ENCODE measurements at places on chromosomes 7 and 10.

- DNase-seq: no peak
Observed at GRCh38 chr7:6167004-6167551, 105.3 kb downstream of the CYTH3 start.

- DNase-seq: no peak
Observed at GRCh38 chr7:11786186-11786585, 45.8 kb downstream of the THSD7A start.

- DNase-seq: peak; percentile 27
Observed at GRCh38 chr7:123784263-123784662, 35.5 kb upstream of the WASL start.

DNA sequence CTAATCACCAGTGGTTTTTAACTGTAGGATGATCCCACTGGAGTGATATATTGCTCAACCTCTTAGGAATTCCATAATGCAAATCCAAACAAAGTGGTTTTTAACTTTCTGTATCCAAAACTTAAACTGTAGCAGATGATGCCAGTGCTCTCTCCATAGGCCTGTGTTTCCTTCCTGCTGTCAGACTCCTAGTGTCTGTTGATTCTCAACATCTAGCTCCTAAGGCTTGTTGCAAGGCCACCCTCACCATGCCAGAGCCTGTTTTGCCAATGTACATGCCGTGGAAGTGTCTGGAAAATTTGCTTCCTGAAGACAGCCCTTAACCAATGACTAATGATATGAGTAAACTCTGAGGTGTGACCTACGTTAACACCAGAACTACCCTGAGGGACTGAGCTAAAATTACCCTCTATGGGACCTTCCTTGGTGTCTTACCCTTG lies 39.3 kb downstream of the C1GALT1 start:
- no peak for DNase-seq

DNA sequence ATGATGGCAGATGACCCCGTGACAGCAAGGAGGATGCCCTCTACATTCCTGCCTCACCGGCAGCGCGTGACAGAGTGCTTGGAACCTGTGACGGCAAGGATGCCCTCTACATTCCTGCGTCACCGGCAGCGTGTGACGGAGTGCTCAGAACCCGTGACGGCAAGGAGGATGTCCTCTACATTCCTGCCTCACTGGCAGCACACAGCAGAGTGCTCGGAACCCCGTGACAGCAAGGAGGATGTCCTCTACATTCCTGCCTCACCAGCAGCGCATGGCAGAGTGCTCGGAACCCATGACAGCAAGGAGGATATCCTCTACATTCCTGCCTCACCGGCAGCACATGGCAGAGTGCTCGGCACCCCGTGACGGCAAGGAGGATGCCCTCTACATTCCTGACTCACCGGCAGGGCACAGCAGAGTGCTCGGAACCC lies 231.0 kb downstream of the DIP2C start:
- DNase-seq: no peak

DNA sequence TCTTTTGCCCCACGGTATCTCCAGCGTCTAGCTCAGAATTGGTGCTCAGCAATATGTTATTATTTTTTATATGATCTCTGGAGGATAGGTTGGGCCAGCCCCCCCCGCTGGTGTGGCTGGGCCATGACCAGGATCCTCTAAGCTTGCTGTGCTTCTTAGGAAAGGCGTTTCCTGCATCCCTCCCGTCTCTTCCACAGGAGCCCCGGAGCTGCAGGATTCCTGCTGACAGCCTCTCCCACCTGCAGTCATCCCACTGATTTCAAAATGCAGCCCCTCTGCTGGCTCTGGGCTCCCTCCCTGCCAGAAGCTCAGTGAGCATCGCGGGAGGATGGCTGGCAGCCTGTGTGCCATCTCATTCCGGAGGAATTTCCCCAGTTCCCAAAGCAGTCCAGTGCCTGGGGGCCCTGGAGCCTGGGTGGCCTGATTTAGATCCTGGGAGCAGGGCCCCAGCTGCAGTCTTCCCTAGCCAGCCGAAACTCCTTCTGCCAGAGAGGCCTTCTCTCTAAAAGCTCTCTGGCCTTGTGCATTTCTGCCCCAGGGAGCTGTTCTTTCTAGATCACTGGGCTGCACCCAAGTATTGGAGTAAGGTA lies 21.8 kb upstream of the GOLGA7B start:
- DNase-seq: no peak

- no peak for DNase-seq
Observed at GRCh38 chr7:44775383-44776107, 20.9 kb upstream of the PPIA start.

GRCh38 chr7:2523941-2524807 lies 4.6 kb downstream of the LFNG start:
- DNase-seq: peak; percentile 71

- DNase-seq: peak; percentile 34
Observed at GRCh38 chr7:155338632-155339320, 41.1 kb downstream of the INSIG1 start.

DNA sequence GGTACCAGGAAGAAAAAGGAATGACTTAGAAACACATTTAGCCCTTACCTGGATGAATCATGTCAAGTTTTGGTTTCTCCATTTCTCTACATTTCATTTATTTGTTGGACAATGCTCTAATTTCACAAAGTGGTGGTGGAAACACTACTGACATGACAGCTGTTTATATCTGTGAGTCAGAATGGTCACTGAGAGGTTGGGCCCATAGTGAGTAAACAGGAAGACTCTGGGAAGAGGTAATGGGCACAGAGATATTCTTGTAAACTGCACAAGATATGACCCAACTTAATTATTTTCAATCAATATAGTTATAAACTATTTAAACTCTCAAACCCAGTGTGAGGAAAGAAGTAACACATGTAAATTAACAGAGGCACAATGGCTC lies 176.3 kb upstream of the MEOX2 start:
- no peak for DNase-seq

DNA sequence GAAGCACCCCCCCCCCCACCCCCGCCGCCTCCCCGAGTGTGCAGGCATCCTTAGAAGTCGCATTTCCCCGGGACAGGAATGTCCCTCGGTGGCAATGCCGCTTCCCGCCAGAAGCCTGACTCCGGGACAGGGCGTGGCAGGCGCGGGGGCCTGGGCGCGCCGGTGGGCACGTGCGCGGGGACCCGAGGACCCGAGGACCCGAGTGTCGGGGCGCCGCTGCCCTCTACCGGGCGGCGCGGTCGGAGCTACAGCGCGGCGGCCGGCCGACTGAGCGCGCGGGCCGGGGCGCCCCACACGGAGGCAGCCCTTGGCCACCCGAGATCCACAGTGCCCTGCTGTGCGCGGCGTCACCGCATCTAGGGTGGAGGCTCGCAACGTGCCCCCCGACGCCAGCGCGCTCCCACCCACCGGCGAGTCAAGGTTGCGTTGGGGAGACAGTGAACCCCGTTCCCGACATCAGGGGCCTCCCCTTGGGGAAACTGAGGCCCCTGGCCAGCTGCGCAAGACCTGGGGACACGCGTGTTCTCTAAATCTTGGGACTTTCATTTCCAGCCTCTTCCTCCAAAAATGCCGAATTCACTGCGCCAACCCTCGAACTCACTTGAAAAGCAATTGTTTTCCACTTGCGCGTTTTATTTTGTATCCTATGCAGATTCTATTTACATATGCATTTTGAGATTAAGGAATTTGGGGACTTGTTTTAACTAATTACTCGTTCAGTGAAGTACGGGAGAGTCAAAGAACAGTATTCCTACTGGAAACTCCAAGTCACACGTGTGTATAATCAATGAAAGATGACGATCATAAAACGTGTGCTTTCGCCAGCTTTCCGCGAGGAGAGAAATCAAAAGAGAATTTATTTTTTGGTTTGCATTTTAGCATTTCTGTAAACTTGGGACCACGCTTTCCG lies 3.1 kb upstream of the CUX1 start:
- DNase-seq: peak; percentile 89

GRCh38 chr7:148800677-148801076 lies 83.4 kb downstream of the EZH2 start:
- DNase-seq: no peak

- DNase-seq: no peak
Observed at GRCh38 chr7:63043657-63044543, 954.7 kb upstream of the ZNF722 start.

GRCh38 chr7:22551768-22552513 lies 52.0 kb upstream of the STEAP1B start:
- DNase-seq: no peak

- DNase-seq: no peak
Observed at GRCh38 chr7:25167262-25167843, 42.3 kb upstream of the CYCS start.

GRCh38 chr10:70668454-70668970 lies 3.8 kb upstream of the ADAMTS14 start:
- DNase-seq: no peak

- DNase-seq: no peak
Observed at GRCh38 chr10:130027716-130028464, 63.8 kb upstream of the EBF3 start.

- DNase-seq: no peak
Observed at GRCh38 chr7:78071491-78072200, 273.1 kb downstream of the PHTF2 start.

DNA sequence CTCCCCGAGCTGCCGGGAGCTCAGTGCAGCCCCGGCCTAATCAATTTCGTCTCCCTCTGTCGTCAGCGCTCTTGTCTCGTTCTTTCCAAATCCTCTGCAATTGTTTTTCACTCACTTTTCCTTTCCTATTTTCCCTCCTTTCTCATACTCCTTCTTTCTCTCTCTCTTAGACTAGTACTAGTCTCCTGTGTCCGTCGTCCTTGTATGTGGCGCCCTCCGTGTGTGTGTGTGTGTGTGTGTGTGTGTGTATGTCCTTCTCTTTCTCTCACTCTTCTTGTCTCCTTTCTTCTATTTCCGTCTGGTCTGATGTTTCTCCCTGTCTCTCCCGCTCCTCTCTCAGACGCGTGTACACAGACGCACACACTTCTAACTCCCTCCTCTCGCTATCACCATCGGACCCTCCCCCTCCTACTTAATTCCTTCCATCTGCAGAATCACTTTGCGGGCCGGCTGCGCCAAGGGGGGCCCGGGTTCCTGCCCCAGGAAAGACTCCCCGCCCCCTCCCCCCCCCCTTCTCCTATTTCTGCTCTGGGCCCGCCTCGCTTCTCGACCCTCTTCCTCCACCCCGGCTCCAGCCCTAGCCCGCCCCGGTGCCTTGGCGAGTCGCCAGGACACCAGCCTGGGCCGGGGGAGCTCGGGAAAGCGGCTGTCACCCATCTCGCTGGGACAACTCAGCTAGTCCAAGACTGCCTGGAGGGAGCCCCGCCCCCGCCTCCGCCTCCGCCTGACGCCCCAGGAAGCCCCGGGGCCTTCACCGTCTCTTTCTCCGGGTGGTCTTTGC lies 743 bp upstream of the ZCCHC24 start:
- peak; percentile 45 for DNase-seq

DNA sequence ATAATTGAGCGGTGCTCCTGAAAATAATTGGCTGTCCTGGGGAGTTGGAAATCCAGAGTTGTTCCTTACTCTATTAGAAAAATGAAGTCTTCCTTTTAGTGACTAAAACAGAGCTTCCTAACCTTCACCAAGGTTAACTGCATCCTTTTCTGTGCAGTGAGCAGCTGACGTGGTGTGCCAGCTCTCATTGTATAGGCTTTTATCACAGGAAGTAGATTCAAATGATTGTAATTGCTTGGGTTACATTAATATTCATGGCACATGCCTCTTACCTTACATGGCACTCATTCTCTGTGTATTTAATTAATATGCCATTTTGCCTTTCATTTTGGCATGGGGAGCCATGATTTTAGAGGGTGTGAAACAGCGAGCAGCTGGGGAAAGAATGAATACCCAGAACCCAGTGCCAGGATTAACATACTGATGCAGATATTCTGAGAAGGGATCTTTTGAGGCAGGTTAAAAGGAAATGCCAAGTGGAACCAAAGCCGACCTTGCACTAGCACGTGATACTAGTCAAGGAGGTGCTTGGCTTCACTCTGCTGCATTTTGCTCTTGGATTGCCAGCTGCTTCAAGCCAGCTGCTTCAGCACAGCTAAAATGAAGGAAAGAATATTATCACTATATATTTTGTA lies 115.3 kb downstream of the ST7 start:
- no peak for DNase-seq

GRCh38 chr10:90985321-90985933 lies 64.5 kb upstream of the ANKRD1 start:
- no peak for DNase-seq

- DNase-seq: peak; percentile 21
Observed at GRCh38 chr7:130201796-130202195, 3.4 kb downstream of the TMEM209 start.

GRCh38 chr7:70142247-70142932 lies 544.1 kb downstream of the AUTS2 start:
- DNase-seq: no peak

DNA sequence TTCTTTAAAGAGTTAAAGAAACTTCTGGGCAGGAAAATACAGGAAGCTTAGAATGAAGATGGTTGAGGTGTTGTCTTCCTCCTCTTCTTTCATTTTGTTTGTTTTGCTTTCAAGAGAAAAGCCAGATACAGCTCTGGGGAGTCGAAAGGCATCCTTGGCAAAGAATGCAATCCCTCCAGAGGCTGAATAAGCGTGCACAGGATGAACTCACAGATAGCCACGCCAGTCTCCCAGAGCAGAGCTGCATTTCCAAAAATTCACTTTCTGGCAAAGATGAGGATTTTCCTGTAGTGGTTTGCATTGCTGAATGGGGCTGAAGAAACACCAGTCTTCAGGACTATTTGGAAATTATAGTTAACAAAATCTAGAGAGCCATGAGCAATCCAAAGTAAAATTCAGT lies 336.4 kb downstream of the NRG3 start:
- no peak for DNase-seq

DNA sequence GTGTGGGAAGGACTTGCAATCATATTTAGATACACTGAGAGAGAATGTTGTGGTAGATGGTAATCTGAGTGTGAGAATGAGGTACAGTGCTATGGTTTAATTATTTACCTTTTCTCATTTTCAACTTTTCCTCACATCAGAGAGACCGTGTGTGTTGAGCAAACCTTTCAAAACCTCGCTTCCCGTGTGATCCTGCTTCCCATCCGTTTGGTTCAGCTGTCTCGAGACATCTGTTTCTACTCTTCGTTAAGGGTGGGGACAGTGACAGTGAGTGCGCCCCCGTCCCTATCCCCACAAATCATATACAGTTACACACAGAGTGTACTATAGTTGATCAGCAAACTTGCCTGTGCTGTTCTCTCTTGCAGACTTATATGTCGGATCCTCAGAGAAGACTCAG lies 33.0 kb upstream of the NOBOX start:
- DNase-seq: no peak

GRCh38 chr7:158494643-158495042 lies 93.0 kb downstream of the PTPRN2 start:
- DNase-seq: no peak

GRCh38 chr10:28796606-28797512 lies 119.5 kb downstream of the BAMBI start:
- peak; percentile 51 for DNase-seq

DNA sequence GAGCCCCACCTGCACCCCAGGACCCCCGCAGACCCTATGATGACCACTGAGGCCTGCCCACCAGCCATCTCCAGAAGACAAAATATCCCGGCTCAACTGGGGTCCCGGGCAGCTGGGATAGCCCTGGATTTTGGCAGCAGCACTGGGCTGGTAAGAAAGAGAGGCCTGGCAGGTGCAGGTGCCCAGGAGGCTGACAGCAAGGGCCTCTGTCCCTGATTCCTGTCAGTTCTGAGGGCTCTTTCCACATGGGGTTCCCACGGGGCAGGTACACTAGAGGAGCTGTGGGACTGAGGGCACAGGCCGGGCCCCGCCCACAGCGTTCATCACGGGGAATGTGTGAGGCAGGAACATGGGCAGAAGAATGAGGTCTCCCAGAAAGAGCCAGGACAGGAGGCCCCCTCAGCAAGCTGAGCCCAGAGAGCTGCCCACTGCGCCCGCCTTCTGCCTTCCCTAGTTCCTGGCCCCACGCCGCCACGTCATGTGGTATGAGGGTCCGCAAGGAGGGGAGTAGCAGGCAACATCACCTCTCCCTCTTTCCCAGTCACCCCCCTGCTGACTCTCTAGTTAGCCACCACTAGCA lies 12.8 kb upstream of the NDST2 start:
- no peak for DNase-seq

Measured in hematopoietic multipotent progenitor cell treated with erythropoietin and hydrocortisone succinate and interleukin-3 and kit ligand, for 4 days (in vitro differentiated cells).